ENCODE measurements at places on chromosomes 16 and 17.

DNA sequence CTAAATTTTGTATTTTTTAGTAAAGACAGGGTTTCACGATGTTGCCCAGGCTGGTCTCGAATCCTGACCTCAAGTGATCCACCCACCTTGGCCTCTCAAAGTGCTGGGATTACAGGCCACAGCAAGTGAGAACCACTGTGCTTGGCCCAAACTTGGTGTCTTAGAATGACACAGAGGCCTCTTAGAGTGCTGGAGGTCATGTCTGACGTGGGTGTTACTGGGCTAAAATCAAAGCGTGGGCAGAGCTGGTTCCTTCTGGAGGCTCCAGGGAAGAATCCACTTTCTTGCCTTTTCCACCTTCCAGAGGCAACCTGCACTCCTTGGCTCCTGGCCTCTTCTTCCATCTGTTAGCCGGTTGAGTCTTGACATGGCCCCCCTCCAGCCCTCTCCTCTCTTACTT lies 53.8 kb downstream of the IRF8 start:
- no peak for DNase-seq

DNA sequence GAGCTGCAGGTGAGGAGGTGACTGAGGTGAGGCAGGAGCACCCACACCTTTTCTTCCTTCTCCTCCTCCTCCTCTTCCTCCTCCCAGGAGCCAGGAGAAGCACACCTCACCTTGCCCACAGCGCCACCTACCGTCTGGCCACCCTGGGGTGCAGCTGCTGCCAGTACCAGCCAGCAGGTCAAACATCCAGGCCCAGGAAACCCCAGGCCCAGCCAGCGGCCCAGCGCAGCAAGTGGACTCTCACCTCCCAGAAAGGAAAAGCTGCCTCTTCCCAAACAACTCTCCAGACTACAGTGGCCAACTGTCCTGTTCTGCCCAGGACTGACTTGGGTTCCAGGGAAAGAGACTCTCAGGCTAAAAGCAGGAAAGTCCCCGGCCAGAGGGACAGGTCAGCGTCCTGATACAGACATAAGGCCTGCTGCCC lies 22.7 kb downstream of the PEMT start:
- DNase-seq = no peak

DNA sequence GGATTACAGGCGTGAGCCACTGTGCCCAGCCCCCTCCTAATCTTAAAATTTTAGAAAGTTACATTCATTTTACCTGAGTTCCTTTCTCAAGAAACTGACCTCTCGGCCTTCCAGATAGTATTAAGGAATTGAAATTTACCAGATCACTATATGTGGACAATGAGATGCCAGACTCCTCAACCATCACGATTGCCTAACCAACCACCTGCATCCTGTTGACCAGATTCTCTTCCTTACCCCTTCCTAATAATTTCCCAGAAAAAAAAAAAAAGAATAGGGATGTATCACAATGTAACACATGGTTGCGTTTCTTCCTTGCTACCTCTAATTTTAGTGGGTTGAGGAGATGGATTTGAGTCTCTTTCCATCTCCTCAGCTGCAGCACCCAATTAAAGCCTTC lies 72.1 kb downstream of the BMERB1 start:
- DNase-seq = no peak

- no peak for DNase-seq
Measured at GRCh38 chr16:61945511-61945910, 90.7 kb downstream of the CDH8 start.

GRCh38 chr16:75264999-75265910 lies 13.8 kb upstream of the BCAR1 start:
- no peak for DNase-seq

DNA sequence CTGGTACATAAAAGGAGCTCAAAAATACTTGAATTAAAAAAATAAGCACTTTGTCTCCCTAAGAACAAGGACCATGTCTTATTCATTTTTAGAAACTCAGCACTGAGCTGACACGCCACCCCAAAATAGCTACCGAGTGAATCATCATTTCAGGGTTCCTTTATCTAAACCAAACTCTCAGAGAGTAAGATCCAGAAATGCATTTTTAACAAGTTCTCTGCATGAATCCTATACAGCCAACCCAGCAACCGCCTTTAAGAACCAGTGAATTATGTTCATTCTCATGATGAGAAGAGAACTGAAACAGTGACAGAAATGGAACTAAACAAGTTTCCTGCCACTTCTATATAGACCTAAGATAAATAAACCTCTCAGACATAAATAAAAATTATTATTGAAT lies 8.7 kb downstream of the C16orf87 start:
- DNase-seq = peak; percentile 20

- peak; percentile 39 for DNase-seq
Measured at GRCh38 chr17:50785946-50786570, 18.7 kb upstream of the ANKRD40CL start.

GRCh38 chr17:65018610-65019316 lies 37.8 kb downstream of the GNA13 start:
- DNase-seq = no peak

Measured in stromal cell of bone marrow (primary cell).